Activated naive CD8-positive, alpha-beta T cell treated with anti-CD3 and anti-CD28 coated beads, Interleukin-2, amount 50 U/mL, for 16 hours (primary cell): ENCODE measurements at places on chromosomes 16 and 17.

GRCh38 chr16:56057151-56057550 lies 134.1 kb upstream of the GNAO1 start:
- DNase-seq, result no peak

DNA sequence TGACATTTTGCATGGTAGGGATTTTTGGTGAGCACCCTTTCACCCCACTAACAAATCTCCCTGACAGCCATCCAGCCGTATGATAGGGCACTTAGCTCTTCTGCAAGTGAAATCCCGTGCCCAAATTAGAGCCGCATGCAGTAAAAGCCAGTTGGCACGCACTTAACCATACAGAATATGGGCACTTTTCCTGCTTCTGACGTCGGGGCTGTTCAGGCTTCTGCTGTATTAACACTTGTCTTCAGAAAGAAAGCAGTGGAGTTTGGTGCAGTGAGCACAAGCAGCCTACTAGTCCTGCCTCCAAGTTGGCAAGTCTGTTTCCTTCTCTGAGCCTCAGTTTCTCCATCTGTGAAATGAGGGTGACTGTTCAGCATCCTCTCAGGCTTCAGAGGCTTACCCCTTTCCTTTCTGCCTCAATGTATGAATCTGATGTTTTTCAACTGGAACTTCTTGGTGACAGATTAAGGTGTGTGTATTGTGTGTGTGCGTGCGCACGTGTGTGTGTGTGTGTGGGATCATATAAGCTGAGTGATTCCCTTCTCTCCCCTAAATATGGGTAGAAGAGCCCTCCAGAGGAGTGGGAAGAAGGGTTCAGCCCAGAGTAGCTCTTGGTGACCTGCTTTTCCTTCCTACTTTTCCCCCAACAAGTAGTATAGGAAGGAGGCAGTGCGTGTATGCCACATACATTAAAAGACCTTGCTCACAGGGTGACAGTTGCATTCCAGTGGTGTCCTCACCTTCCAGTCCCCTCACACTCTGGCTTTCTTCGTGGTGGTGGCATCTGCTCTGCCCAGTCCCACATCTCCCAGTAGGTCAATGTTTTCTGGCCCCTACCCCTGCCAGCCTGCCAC lies 19.0 kb downstream of the IGF2BP1 start:
- DNase-seq, result no peak

- DNase-seq, result no peak
These were observed 62.9 kb downstream of the MRC2 start for GRCh38 chr17:62690168-62690897.

GRCh38 chr16:81610144-81610842 lies 165.7 kb downstream of the CMIP start:
- no peak for DNase-seq

DNA sequence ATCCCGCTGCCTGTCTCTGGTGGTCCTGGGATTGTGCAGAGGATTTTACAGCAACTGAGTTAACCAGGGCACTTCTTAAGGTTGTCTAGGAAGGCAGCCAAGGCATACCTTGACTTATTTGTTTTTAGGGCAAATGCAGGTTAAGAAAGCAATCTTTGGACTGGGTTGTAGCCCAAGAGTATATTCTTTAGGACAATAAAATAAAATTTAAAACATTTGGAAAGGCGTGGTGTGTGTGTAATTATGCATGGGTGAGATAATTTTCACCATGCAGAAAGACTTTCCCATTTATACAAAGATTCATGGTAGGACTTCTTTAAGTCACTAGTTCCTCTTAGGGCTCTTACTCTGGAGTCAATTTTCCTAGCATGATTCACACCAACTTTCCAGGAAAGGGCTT lies 93.1 kb downstream of the SPACA3 start:
- no peak for DNase-seq

DNA sequence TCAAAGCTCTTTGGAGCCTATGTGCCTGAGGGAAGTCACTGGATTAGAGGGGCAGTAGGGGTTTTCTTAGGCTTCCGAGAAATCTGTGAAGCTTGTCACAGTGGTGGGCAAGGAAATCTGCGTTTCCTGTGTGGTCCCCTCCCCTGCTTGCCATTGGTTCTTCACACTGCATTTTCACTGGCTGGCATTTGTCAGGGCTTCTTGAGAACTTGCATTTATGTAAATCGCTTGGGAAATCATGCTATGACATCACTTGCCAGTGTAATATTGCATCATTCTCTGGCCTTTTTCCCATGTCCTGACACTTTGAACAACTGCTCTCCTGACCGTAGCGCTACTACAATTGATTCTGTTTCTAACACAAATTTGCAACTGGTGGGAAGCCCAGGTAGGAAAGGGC lies 1.8 kb downstream of the CACNG3 start:
- DNase-seq, result no peak

DNA sequence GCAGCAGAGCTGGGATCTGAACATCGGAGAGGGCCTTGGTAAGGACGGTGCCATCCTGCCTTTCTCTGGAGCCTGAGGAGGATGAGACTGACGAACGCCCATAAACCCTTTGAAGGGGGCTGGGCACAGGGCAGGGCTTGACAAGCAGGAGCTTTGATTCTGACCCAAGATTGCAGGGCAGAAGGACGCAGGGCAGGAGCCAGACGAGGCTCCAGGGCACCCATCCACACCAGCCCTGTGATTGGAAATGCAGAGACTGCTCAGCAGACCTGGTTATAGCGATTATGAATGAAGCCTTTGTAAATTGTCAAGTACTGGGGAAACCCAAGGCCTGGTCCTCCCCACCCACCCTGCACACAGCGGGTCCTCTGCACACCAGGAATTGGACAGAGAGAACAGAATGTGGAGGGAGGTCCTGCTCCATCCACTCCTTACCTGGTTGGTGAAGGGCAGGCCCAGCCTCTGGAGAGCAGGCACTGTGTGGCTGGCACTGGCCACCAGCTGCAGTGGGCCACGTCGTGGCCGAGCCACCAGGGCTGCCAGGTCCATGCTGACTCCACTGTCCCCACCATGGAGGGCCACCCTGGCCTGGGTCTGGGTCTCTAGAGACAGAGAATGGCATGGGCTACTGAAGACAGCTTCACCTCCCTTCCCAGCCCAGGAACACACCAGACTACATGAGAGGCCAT lies 68.8 kb downstream of the RMI2 start:
- no peak for DNase-seq

- DNase-seq, result no peak
These were observed 25.4 kb downstream of the CTU2 start for GRCh38 chr16:88731699-88732098.

DNA sequence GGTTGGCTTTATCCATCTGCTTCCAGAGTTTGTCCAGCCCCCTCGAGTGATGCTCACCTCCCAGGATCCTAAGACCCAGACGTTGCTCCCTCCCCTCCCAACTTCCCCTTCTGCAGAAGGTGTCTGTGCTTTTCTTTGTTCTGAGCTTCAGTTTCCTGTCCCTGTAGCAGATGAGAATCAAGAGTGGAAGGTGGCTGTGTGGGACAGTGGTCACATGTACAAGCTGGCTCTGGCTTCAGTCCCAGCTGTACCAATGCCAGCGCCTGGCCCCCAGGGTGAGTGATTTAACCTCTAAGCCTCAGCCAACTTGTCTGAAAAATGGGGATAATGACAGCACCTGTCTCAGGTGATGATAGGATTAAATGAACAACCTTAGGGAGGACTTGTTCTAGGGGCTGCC lies 7.7 kb downstream of the PRR15L start:
- no peak for DNase-seq

GRCh38 chr16:57634171-57634570 lies 5.7 kb downstream of the ADGRG1 start:
- DNase-seq, result no peak

GRCh38 chr17:61150686-61151299 lies 248.8 kb upstream of the TBX2 start:
- no peak for DNase-seq

GRCh38 chr16:65306300-65306699 lies 184.4 kb upstream of the CDH11 start:
- DNase-seq, result no peak

DNA sequence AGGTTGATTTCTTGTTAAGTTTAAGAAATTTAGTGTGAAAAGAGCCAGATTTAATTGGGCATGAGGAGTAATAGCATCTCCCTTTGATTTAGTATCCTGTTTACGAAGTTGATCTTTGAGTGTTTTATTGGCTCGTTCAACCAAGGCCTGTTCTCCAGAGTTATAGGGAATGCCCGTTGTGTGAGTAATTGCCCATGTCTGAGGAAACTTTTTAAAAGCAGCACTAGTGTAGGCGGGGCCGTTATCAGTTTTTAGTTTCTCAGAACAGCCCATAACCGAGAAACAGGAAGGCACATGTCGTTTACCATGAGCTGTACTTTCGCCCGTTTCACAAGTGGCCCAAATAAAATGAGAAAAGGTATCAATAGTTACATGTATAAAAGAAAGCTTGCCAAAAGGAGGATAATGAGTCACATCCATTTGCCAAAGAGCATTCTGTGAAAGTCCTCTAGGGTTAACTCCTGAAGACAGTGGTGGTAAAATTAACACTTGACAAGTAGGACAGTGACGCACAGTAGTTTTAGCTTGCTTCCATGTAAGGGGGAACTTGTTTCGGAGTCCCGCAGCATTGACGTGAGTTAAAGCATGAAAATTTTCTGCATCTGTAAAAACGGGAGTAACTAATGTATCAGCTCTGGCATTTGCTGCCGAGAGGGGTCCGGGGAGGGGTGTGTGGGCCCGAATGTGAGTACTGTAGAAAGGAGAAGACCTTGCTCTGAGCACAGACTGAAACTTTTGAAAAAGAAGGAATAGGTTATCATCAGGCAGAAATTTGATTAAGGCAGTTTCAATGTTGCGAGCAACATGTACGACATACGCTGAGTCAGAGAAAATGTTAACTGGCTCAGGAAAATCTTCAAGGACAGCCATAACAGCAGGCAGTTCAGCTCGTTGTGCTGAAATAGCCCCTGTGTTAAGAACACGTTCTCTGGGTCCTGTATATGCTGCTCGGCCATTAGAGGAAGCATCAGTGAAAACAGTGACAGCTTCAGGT lies 18.5 kb upstream of the KCTD5 start:
- no peak for DNase-seq

- DNase-seq, result no peak
These were observed 44.3 kb upstream of the CDH5 start for GRCh38 chr16:66322174-66322573.

DNA sequence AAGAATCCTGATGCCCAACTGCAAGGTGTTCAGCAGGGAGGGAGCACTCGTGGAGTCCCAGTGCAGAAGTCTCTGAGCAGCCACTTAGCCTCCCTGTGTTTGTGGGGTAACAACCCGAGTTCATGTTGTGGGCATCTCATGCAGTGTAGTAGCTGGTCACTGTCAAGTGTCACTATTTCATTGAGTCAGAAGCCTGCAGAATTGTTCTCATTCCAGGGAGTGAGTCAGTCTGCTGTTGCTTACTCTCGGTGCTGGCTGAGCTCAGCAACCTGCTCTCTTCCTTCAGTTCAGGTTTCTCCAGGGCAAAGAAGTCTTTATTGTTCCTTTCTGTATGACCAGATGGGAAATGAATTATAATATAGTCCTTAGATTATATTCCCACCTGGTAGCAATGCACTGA lies 24.1 kb downstream of the HMOX2 start:
- DNase-seq, result no peak

DNA sequence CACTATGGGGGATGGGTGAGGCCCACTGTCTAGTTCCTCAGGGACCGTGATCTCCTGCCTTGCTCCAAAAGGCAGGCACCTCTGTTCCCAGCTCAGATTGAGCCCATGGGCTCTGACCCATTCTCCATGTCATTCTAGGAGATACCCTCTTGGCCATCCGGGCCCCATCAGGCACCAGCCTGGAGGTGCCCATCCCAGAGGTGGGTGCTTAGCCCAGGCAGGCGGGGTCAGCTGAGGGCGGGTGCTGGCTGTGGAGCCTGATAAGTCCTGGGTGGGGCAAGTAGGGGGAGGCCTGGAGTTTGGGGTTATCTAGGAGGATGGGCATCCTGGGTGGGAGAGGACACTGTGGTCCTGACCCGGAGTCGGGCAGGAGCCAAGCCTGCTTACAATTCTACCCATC lies 2.3 kb downstream of the E2F4 start:
- no peak for DNase-seq

GRCh38 chr16:69131167-69131838 lies 1.1 kb downstream of the CHTF8 start:
- no peak for DNase-seq

DNA sequence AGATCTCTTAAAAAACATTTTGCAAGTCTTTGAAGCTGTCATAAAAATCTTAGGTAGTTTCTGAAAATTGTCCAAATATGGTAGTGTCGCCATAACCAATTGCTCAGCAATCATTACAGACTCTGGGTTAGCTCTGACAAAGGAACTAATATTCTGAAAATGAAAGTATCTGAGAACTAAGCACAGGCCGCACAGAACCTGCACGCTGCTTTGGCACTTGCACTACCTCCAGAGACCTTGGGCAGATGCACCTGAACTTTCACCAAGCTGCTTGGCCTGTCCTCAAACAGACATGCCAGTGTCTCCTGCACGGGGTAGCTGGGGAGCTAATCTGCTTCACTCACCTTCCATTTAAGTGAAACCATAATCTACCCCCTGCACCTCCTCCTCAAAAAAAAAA lies 317.0 kb downstream of the MAF start:
- DNase-seq, result no peak

DNA sequence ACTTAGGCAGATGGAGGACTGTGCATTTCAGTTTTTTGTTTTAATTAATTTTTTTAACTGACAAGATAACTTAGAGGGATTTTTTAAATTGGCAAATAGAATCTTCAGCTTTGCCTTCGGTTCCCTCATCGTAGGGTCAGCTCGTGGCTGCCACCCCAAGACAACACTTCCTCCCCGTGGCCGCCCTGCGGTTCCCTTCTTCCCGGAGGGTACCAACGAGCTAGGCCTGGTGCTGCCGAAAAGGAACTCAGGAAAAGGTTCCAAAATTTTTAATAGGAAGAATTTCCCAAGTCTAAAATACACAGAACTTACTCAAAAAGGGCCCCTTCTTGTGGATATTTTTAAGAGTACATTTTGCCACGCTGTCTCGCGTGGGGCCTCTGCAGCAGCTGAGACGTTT lies 210.4 kb upstream of the CHMP6 start:
- no peak for DNase-seq

GRCh38 chr16:59469266-59469665 lies 735.1 kb upstream of the GOT2 start:
- no peak for DNase-seq

DNA sequence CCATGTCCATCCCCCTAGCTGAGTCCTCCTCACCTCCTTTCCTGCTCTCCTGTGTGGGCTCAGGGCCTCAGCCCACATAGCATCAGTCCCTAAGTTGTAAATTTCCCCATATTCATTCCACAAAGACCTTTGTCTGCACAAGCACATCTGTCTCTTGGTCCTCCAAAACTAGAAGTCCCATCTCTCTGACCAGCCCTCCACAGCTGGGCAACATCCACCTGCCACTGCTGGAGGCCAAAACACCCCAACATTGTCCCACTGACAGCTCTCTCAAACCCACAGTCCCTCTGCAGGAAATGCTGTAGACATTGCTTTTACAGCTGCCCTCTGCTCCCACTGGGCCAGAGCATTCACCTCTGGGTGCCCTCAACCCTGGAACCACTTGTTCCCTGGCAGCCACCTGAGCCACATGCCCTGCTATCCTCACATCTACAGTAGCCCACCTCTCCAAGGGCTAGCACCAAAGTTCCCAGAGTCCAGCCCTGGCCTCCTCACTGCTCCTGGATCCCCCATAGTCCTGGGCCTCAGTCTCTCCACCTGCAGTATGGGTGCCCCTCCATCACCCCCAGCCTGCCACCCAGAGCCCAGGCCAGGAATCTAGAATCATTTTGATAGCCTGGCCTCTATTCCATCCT lies 1722.7 kb downstream of the TP53TG3F start:
- no peak for DNase-seq

GRCh38 chr17:42845556-42845917 lies 1.2 kb downstream of the AOC2 start:
- no peak for DNase-seq

GRCh38 chr16:68090130-68090529 lies 5.0 kb downstream of the NFATC3 start:
- DNase-seq, result no peak

GRCh38 chr17:37743875-37744632 lies 805 bp downstream of the HNF1B start:
- DNase-seq, result no peak
